ENCODE measurements at places on chromosomes 2 and 18. TPM values are rescaled to one million over a fixed set of nuclear protein-coding genes. Genes with fewer than 3 reads are reported as not detected.

DNA sequence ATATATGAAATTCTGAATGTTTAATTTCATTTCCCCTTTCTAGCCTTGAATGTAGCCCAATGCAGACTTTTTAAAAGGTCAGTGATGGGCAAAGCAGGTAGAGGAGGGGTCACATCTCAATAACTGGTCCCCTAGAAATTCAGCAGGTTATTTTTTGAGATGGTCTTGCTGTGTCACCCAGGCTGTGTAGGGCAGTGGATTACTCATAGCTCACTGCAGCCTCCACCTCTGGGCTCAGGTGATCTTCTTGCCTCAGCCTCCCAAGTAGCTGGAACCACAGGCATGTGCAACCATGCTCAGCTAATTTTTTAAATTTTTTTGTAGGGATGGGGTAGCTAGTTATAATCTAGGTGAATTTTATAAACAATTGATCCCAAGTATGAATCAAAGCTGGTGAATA is 8.8 kb downstream of the IAH1 start:
- H3K4me1 ChIP-seq, result no peaks in the 10 kb centered on the region
- H3K36me3 ChIP-seq, result peaks cover 35% of the 10 kb centered on the region
- H3K4me3 ChIP-seq, result no peak overlapping the region
- H3K27me3 ChIP-seq, result no peaks in the 10 kb centered on the region

- H3K36me3 ChIP-seq, result no peaks in the 10 kb centered on the region
- 0 out of 2 replicates have a peak, but pooled peaks cover 8% of the 10 kb centered on the region for H3K4me1 ChIP-seq
- H3K4me3 ChIP-seq, result peak within 1 kb of the TSS; percentile 55
These were observed at the start of gene SCN9A for GRCh38 chr2:166375736-166376487. Gene SCN9A, minus strand, starts transcription at chr2:166375944. Its CDS starts 64,188 bp downstream, at chr2:166311756.

DNA sequence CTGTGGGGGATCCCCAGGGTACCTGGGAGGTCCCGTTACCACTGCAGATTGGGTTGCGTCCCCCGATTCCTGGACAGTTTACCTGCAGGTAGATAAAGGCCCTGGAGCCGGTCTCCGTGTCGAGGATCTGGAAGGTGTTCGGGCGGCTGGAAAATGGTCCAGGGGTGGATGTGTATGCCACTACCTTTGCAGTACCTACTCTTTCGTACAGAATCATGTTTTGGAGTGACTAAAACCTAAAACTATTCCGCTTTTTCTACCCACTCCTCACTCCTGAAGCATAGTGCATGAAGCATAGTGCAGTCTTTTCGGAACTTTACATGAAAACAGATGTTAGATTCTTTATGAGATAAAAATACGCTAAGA is 418 bp downstream of the WDR75 start:
- H3K4me3 ChIP-seq, result peak overlapping the region; percentile 95
- peak overlapping the region; percentile 73 for H3K27ac ChIP-seq
- H3K4me1 ChIP-seq, result peaks cover 15% of the 10 kb centered on the region
- H3K27me3 ChIP-seq, result no peaks in the 10 kb centered on the region

- no peak overlapping the region for H3K4me3 ChIP-seq
- H3K36me3 ChIP-seq, result no peaks in the 10 kb centered on the region
- peaks cover 5% of the 10 kb centered on the region for H3K27me3 ChIP-seq
- no peaks in the 10 kb centered on the region for H3K4me1 ChIP-seq
These were observed 670.0 kb upstream of the PKDCC start for GRCh38 chr2:41377837-41378236.

DNA sequence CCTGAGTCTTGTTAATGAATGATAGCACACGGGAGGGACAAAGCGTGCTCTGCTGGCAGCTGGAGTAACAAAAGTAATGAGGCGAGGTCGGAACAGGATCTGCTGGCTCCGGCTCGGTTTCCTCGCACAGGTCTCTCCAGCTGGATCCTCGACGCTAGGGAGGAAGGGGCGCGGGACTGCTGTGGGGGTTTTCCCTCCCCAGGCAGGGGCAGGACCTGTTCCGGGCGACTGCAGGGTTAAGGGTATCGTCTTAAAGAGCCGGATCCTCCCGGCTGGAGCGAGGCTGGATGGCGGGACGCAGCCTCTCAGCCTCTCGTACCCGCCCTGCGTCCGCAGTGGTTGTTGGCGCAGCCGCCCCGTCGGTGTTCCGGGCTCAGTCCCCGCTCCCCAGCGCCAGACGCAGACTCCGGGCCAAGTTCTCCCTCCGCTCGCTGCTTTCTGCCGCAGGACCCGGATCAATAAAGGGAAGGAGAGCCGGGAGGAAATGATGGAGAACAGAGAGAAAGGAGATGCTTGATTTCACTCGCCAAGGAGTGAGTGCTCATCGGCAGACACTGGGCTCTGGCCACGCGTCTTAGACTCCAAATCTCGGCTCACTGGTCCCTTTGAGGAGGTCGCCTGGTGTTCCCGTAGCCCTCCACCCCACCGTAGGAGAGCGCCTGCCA is 1.1 kb upstream of the LIPG start:
- H3K4me3 ChIP-seq, result peak overlapping the region; percentile 83
- peak overlapping the region; percentile 86 for H3K27ac ChIP-seq
- H3K36me3 ChIP-seq, result peaks cover 6% of the 10 kb centered on the region

- no peak overlapping the region for H3K27ac ChIP-seq
- no peak for DNase-seq
- peaks cover 8% of the 10 kb centered on the region for H3K27me3 ChIP-seq
- no peaks in the 10 kb centered on the region for H3K36me3 ChIP-seq
- no peak overlapping the region for H3K4me3 ChIP-seq
These were observed 356.7 kb upstream of the LYPD1 start for GRCh38 chr2:133026536-133027177.

- H3K4me3 ChIP-seq, result no peak overlapping the region
- DNase-seq, result no peak
- H3K4me1 ChIP-seq, result no peaks in the 10 kb centered on the region
- no peaks in the 10 kb centered on the region for H3K36me3 ChIP-seq
- H3K27me3 ChIP-seq, result no peaks in the 10 kb centered on the region
- H3K27ac ChIP-seq, result no peak overlapping the region
These were observed 1565.9 kb upstream of the ACVR2A start for GRCh38 chr2:146278881-146279280.

- H3K4me1 ChIP-seq, result no peaks in the 10 kb centered on the region
- no peaks in the 10 kb centered on the region for H3K36me3 ChIP-seq
- DNase-seq, result no peak
- H3K27ac ChIP-seq, result no peak overlapping the region
- H3K27me3 ChIP-seq, result no peaks in the 10 kb centered on the region
- H3K4me3 ChIP-seq, result no peak overlapping the region
These were observed 123.6 kb downstream of the CSRNP3 start for GRCh38 chr2:165593081-165593480.

Gene G6PC2
- not detected for total RNA-seq

Gene IL36B
- not detected for total RNA-seq

Gene ICA1L
- 0.20 TPM for total RNA-seq

Gene MDH1B
- total RNA-seq, result 4.1 TPM

Data from PC-9 (cell line).